ENCODE measurements at places on chromosomes 3 and 15.

GRCh38 chr3:11482021-11482420 is 161.7 kb downstream of the VGLL4 start:
- no peak for DNase-seq

GRCh38 chr3:160719710-160720109 is 36.3 kb upstream of the PPM1L start:
- DNase-seq, result no peak

DNA sequence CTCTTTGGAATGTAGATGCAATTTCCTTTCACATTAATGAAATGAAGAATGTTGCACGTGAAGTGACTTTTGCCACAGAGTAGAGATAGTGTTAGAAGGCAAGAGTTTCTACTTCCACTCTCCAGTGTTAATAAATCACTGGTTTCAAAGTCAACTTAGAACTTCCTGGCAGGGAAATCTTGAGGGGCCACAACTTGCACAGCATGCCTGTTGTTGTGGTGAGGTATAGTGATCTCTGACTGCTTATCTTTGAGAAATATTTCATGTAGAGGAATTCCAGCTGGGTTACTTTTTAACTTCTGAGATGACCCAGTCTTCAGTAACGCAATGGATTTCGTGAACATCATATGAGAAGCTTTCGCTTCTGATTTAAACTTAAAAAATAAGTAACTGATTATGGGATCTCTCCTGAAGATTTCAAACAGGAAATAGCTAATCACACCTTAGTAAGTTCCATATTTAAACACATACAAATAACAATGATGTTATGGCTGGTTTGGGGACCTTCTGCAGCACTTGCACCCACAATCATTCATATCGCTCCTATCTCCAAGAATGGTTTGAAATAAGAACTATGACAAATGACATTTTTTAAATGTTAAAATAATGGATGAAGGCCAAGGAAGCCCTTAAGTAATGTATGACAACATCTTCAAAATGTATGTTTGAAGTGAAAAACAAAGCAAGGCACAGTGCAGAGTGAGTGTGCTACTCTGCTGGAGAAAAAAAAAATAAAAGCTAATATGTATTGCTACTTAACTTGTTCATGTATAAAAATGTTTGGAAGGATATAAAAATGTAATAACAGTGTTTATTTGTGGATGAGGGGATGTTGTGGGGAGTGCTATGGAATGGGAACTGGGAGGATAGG is 726.5 kb upstream of the NECTIN3 start:
- no peak for DNase-seq

DNA sequence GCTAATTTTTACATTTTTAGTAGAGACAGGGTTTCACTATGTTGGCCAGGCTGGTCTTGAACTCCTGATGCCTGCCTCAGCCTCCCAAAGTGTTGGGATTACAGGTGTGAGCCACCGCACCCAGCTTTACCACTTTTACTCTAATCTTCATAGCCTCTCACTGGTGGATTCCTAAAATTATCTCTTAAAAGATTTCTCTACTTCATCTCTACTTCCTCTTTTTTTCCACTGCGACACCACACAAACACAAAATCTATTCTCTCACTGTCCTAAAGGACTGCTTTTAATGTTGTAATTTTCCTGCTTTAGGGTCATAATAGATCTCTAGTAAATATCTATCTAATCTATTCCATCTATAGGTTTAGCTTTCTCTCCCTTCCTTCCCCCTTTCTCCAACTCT is 34.0 kb upstream of the TBL1XR1 start:
- DNase-seq, result no peak

DNA sequence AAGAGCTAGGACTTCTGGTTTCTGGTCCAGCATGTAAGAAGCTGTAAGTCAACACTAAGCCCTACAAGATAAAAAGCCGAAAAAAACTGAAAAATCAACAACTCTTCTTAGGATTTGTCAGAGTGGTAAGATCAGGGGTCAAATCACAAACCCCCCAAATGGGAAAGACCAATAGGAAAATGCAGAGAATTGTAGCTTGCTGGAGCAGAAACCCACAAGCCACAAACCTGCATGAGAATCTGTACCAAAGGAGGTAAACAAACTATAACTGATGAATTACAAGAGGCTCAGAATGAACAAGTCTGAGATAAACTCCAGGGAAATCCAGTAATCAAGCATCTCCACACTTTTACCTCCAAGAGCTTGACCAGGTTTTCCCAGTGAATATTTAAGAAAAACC is 36.0 kb downstream of the RFX7 start:
- no peak for DNase-seq

- peak; percentile 62 for DNase-seq
Observed at GRCh38 chr15:90686435-90687218, 30.5 kb upstream of the BLM start.

DNA sequence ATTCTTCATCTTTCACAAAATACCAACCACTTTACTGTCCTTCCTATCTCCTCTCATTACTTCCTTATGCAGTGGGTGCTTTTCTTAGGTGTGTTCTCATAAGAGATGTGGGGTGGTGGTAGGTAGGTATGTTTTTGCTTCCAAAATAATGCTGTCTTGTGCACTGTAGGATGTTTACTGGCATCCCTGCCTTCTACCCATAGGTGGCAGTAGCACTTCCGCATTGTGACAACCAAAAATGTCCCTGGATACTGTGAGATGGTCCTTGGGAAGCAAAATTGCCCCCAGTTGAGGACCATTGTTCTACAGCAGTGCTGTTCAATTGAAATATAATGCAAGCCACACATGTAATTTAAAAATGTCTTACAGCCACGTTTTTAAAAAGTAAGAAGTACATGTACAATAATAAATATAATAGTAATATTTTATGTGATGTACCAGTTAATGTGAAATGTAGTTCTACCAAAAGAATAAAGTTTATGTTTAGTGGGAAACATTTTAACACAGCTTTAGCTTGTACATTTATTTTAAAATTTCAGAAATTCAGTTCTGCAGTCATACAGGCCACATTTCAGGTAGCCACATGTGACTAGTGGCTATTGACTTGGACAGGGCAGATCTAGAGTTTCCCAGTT is 75.2 kb downstream of the NEO1 start:
- peak; percentile 12 for DNase-seq

DNA sequence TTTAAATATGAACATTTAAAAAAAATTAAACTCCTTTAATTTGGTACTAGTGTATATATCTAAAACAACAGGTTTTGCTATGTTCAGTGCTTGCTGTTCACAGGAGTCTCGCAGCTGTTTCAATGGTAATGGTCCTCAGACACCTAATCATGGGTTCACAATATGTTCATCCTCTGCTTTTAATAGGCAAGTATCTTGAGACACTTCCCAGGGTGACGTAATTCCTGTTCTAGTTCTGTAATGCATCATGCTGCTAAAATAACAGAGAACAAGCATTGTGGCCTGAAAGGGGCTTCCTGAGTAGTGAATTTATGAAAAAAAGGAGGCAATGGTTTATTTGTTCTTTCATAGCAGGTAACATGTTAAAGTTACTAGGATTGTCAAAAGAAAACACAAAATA is 625.2 kb upstream of the GBE1 start:
- no peak for DNase-seq

- DNase-seq, result no peak
Observed at GRCh38 chr3:161295325-161295724, 74.2 kb downstream of the NMD3 start.

- DNase-seq, result no peak
Observed at GRCh38 chr3:120678331-120678947, 3.6 kb downstream of the HGD start.

- DNase-seq, result no peak
Observed at GRCh38 chr3:189766416-189766815, 135.2 kb downstream of the TP63 start.

- DNase-seq, result no peak
Observed at GRCh38 chr15:86915811-86916331, 836.2 kb downstream of the AGBL1 start.

- DNase-seq, result no peak
Observed at GRCh38 chr15:41928100-41928499, 34.2 kb upstream of the SPTBN5 start.

- no peak for DNase-seq
Observed at GRCh38 chr3:102737353-102737752, 302.5 kb downstream of the ZPLD1 start.

DNA sequence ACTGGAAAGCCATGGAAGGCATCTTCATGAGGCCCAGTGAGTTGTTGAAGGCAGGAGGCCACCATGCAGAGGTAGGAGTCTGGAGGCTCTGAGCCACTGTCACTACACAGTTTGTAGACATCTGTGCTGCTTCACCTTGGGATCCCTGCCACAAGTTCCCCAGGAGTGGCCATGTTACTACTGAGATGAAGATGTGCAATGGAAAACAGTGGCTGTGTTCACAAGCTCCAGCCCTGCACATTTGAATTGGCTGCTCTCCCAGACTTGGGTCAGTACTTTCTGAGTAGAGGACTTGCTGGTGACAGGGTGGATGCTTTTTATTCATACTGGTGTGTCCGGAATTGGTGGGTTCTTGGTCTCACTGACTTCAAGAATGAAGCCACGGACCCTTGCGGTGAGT is 86.9 kb upstream of the C15orf39 start:
- no peak for DNase-seq

DNA sequence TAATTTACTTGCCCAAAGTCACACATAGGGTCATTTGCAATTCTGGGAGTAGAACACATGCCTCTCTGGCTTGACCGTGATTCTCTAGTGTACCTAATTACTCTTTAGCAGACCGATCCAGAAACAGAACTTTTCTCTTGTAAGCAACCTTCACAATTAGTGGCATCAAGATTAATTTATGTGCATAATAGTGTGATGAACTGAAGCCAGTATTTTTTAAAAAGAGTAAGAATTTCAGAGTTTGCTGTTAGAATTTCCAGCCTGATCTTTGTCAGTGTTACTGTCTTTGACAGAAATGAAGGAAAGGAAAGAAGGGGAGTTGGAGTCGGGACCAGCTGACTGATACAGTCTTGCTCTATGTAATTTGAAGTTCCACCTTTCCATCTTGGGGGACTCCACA is 137.1 kb downstream of the SPATA16 start:
- no peak for DNase-seq

DNA sequence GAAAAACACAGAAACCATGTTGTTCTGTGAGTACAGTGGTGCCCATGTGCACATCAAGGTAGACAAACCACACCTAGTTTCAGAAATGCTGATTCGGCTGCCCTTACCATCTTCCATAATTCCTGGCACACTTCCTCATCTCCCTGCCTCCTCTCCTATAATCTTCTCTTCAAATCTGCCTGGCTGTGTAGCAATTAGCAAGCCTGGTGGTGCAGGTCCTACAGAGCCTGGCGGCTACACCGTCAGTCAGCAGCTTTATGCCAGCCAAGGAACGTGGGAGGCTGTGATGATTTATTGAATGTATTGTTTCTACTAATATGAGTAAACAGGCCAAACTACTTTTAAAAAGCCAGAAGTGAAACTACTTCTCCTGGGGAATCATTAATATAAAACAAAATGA is 106.8 kb downstream of the SEMA6D start:
- no peak for DNase-seq

DNA sequence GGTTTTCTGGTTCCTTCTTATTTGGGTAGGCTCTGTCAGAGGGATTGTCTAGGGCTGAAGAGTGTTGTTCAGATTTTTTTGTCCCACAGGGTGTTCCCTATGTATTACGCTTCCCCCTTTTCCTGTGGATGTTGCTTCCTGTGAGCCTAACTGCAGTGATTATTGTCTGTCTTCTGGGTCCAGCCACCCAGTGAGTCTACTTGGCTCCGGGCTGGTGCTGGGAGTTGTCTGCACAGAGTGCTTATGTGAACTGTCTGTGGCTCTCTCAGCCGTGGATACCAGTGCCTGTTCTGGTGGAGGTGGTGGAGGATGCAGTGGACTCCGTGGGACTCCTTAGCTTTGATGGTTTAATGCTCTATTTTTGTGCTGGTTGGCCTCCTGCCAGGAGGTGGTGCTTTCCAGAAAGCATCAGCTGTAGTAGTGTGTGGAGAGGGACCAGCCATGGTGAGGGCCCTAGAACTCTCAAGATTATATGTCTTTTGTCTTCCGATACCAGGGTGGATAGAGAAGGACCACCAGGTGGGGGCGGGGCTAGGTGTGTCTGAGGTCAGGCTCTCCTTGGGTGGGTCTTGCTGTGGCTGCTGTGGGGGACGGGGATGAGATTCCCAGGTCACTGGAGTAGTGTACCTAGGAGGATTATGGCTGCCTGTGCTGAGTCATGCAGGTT is 53.8 kb downstream of the CCDC66 start:
- DNase-seq, result no peak

DNA sequence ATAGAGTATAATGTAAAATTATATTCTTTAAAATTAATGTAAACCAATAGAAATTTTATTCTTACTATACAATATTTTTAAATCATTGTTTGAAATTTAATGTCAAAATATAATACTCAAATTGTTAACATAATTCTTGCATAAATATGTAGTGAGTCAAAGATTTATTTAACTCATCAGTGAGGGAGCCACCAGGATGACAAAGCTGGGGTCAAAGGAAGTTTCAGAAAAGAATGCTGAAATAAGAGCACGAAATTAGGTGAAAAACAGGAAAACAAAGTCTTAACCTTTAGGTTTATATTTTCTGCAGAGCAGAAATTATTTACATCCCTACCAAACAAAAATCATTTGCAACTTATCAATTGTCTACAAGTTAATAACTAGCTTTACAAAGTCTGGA is 74.1 kb downstream of the DIPK2A start:
- DNase-seq, result no peak

DNA sequence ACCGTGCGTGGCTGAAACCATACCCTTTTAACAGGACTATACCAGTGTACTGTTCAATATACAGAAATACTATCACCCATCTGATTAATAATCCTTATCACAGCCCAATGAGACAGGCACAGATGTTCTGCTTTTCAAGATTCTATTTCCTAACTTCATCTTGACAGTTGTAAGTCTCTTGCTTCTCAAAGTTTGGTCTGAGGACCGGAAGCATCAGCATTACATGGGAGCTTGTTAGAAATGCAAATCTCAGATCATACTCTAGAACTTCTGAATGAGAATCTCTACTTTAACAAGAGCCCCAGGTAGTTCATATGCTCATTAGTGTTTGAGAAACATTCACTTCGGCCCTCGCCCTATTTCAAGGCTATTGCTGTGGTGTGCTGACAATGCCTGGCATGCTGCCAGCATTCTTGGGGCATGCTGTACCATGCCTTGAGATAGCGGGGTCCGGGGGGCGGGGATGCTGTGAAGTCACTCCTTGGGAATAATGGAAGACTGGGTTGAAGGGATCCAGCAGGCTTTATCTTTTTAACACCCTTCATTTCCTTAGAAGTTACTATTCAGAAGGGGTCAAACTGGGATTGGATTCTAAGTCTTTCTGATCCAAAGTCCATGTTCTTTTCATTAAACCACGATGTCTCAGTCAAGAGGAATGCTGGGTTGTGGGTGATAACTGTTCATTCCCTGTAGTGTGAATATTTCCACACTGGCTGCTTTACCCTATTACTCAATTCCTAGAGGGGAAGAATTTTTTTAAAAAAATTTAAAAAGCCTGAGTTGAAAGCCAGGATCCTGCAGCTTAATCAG is 194.7 kb downstream of the LPP start:
- DNase-seq, result no peak

DNA sequence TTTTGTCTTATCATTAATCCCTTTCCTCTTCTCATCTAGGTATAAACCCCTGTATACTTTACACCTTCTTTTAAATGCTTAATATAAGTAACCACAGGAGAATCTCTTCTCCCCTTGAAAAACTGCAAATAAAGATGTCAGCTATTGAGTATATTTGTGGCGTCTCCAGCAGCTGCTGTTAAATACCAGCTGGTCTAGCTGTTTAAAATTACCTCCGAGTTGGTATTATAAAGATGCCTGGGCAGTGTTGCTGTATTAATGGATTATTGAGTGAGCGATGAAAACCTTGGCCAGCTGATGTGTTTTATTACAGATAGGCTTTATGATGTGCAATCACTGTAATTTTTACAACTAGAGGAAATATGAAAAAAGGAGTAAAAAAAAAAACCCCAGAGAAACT is 388.1 kb downstream of the TBC1D5 start:
- DNase-seq, result no peak

Measured in CD4-positive, alpha-beta T cell treated with Interleukin-6 at 100 ng/mL for 8 hours (primary cell).